ENCODE measurements at places on chromosomes 16 and 17. TPM values are rescaled to one million over a fixed set of nuclear protein-coding genes. Genes with fewer than 3 reads are reported as not detected.

Gene CPNE7
- total RNA-seq: 1.7 TPM

Gene SPATA22
- 0.39 TPM for total RNA-seq

Gene LGALS9C
- total RNA-seq: 0.23 TPM

Gene CHST5
- not detected for total RNA-seq

Gene KRT16
- total RNA-seq: 1.7 TPM

Gene MEFV
- 1.2 TPM for total RNA-seq
